NCI-H1092 (cell line): ENCODE measurements at places on chromosomes 3 and 15.

- no peak for DNase-seq
Measured at GRCh38 chr15:86647810-86648440, 568.3 kb downstream of the AGBL1 start.

- no peak for DNase-seq
Measured at GRCh38 chr3:126104742-126105605, 21.1 kb upstream of the SLC41A3 start.

GRCh38 chr15:45785897-45786296 is 151.1 kb downstream of the SQOR start:
- DNase-seq = no peak

DNA sequence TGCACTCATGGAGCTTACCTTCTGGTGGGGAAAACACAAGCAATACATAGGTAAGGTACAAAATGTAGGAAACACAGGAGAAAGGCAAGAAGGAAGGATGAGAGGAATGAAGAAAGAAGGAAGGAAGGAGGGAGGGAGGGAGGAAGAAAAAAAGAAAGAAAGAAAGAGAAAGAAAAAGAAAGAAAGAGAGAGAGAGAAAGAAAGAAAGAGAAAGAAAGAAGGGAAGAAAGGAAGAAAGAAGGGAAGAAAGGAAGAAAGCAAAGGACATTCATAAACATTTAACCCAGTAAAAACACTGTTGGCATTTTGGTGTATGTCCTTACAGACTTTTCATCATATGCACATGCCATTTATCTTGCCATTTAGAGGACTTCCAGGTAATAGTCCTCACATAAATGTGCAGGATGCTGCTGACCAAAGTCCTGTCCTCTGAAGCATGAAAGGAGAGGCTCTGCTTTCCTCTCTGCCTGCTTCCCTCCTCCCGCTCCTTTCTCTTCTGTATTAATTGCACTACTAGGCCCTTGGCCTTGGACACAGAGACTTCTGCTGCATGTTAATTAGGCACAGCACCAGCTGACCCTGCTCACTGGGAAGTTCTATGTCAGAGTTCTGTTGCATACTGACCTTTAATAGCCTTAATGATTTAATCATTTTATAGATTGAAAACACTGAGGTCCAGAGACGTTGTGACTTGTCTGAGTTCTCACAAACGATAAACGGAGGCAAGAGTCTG is 29.7 kb upstream of the NDUFB4 start:
- DNase-seq = no peak

- no peak for DNase-seq
Measured at GRCh38 chr3:140225996-140226395, 291.0 kb downstream of the CLSTN2 start.

DNA sequence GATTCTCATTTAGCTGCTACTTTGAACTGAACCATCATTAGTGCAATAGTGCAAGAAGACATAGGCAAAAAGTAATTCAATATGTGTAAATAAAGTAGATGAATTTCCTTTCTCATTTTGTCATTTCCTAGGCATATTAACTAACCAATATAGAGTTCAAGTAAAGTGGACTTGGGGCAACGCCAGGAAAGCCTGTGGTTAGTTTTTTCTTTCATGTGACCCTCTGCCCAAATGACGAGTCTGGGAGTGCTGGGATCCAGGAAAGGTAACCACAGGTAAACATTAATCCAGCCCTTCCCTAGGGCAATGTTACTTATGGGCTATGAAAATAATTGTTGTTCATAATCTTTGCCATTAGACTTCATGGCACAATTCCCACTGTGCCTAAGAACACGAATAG is 181.0 kb downstream of the VPS13C start:
- DNase-seq = no peak

DNA sequence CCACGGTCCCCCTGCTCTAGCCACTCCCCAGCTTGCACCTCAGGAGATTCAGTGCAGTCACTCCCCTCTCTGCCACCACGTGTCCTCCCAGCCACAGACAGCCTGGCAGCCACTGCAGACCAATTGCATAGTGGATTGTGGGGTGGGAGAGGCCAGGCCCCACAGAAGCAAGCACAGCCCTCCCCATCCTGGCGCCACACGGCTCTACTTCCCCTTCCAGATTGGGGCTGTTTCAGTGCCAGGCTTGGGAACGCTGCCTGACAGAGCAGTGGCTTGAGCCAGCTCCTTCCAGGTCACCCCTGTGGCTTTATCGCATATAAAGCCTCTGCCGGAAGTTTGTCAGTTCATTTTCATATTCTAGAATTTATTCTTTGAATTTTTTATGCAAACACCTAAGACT is 90.7 kb downstream of the TMEM266 start:
- no peak for DNase-seq

DNA sequence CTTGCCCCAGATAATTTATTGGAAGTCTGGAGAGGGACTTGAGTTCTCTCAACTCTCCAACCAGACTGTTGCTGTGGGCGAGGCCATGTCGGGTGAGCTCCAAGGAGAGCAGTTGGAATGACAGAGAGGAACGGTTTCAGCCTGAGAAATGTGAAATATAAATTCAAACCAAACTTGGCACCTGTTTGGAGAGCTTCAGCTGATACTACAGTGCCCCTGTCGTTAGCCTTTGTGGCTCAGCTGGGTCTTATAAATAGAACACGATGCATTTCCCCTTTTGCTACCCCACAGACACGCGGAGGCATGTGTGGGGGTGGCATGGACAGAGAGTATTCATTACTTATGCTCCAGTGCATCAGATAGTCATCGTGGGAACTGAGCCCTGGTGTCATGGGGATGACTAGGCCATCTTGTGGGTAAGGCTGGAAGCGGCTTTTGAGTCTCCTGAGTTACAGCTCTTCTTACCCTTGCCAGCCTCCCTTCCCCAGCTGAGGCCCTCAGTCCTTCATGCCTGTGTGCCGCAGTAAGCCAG is 15.6 kb downstream of the SMAD3 start:
- DNase-seq = no peak

DNA sequence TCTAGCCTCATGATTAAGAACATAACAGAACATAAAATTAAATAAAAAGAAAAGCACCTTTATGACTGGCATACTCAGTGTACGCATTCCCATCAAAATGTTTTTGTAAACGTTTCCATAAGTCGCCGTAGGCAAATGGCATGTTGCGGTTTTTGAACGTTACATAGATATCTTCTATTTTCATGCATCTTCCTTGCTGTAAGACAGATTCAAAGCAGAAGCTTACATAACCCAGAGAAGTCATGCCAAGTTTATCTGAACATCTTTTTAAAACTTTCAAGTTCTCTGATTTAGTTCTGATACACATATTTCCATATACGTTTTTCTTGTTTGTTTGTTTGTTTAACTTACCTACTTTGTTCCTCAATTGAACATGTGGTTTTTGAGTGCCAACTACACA is 388.6 kb downstream of the GABRG3 start:
- DNase-seq = no peak

DNA sequence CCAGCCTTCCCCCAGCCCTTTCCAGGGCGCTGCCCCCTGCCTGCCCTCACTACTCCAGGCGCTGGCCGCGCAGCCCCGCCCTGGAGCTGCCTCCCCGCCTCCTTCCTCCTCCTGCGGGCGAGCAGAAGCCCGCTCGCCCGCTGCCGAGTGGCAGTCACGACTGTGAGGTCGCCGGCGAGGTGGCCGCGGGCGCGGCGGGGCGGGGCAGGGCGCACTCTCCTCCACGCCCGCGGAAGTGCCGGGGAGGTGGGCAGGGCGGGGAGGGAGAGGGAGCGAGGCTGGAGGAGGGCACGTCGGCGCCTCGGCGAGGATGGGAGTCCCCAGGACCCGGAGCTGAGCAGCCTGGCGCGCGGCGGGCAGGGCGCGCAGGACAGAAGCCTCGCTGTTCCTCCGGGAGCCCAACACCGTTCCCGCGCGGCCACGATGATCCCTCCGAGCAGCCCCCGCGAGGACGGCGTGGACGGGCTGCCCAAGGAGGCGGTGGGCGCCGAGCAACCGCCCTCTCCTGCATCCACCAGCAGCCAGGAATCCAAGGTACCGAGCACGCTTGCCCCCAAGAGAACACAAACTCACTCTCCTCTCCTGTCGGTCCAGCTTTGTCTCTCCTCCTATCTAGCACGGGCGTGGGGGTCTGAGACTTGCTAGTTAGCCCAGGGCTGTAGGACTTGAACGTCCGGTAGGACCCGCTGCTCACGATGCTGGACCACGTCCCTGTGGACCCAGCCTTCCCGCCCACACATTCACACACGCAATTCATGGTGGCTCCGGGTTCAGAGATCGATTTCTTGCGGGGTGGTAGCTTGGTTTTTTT is at the start of gene STAC:
STAC (plus strand) TSS at position 284 of the 811 bp plus-strand sequence; CDS start at position 424, 140 bp downstream.
- peak; percentile 4 for DNase-seq

GRCh38 chr3:152241142-152242017 is 27.3 kb upstream of the MBNL1 start:
- DNase-seq = no peak

GRCh38 chr15:94294556-94294955 is 63.2 kb downstream of the MCTP2 start:
- DNase-seq = no peak

DNA sequence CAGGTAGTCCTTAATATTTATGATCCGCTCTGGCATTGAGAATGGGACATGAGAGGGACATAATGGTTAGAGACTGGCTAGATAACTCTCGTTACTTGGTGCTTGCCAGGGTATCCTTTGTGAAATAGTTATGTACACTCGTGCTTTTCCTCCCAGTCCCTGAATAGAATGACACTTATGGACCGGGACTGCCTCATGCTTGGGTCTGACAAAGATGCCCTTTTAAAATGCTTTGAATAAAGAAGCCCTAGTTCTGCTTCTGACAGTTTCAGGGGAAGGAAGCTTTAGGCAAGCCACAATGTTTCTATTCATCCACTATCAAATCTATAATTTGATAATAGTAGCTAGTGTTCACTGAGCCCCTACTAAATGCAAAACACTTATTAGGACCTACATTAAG is 29.4 kb downstream of the POLR2M start:
- DNase-seq = no peak

DNA sequence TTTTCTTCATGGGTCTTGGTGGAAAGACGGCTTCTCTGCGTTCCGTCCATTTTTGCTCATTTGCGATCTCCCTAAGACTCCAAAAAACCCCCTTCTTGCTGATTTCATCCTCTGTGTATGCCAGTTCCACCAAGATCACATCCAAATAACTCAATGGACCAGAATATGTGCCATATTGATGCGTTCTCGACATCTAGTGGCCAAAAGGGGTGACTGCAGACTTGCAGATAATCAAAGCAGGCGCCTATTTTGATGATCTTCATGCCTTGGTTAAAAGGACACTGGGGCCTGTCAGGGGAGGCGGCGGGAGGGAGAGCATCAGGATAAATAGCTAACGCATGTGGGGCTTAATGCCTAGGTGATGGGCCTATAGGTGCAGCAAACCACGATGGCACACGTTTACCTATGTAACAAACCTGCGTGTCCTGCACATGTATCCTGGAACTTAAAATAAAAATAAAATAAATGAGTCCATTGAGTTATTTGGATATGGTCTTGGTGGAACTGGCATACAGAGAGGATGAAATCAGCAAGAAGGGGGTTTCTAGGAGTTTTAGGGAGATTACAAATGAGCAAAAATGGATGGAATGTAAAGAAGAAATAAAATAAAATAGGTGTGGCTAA is 104.2 kb upstream of the RAD18 start:
- DNase-seq = peak; percentile 11

DNA sequence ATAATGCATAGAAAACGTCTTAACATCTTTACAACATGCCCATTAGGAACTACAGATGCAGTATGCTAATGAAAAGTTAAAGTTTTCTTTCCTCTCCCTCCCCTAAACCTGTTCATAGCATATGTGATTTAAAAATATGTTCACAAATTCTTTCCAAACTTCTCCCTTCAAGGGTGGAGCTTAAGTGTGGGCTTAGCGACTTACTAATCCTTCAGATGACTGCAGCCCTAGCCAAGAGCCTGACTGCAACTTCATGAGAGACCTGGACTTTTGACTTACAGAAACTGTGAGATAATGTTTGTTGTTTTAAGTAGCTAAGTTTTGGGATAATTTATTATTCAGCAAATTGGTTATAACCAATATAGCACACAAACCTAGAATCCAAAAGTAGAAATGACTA is 22.0 kb upstream of the ANXA2 start:
- DNase-seq = no peak

GRCh38 chr3:138786788-138787271 is 47.9 kb downstream of the PIK3CB start:
- DNase-seq = no peak
